Ureter (tissue), 1 donor: ENCODE measurements at places on chromosomes 12 and 14. TPM values are rescaled to one million over a fixed set of nuclear protein-coding genes. Genes with fewer than 3 reads are reported as not detected.
A peak's percentile ranks its signal among the peaks of the same experiment; 100 is the strongest.

GRCh38 chr12:98344046-98344930 is 171.1 kb upstream of the TMPO start:
- no peak for DNase-seq

- no peak for DNase-seq
Measured at GRCh38 chr14:104786091-104786586, 9.4 kb downstream of the AKT1 start.

DNA sequence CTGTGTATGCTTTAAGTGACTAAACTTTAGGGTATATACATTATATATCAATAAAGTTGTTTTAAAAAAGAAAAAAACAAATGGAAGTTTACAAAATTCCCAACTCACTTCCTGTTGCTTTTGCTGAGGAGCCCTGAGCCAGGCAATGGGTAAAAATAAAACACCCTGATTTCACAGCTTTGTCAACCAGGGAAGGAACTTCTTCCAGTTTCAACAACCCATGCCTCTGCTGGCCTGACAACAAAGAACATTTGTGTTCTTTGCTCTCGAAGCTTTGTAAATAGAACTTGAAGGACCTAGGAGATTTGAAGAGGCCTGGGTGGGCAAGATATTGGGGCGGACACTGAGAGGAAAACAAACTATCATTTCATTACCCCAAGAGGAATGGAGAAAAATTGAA is 141.2 kb upstream of the NOS1 start:
- DNase-seq = no peak

DNA sequence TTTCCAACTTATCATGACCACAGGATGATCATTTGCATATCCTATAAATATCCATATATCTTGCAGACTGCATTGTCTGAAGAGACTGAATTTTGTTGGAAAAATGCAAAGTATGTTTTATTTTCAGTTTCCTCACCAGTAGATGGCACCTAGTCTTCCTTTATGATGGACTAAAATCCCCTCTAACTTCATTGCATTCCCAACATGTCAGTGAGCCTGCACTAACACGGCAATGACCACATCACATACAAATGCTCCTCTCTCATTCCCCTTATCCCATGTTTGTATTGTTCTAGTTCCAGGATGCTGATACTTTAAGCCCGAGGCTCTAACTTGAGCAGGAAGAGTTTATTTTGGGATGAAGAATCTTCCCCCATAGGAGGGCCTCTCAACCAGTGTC is 24.7 kb upstream of the MYBPC1 start:
- DNase-seq = no peak

- no peak for DNase-seq
Measured at GRCh38 chr14:72142328-72142727, 210.1 kb downstream of the RGS6 start.

The RASAL1 gene
- total RNA-seq = 1.6 TPM

DNA sequence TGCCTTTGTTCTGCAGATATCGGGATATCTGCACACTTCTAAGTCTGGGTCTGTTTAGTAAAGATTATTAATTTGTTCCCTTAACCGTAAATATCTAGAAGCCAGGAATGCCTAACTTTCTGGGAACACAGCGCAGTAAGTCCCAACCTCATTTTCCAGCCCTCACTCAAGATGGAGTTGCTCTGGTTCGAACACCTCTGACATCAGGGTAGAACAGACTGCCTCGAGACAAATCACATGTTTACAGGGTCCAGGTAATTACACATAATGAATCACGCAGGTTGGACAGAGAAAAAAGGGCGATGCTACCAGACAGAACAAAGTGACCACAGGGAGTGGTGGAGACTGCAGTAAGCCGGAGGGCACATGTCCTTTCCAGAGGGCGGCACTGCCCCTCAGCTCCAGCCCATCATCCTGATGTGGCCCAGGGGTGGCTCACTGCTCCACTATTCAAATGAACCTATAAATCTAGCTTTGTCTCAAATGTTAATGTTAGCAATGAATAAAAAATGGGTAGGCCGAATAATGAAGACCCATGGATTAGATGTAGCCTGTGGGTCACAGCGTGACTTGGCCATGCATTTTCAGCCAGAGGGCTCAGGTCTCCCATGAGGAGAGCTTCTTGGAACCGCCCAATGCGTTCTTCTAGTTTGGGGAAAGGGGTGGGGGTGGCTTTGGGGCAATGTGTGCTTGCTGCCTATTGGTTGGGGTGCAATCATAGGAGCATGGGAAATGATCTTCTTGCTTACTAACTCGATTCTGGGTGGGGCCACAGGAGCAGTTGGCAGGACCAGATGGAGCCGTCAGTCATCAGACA is 159.0 kb upstream of the SFSWAP start:
- DNase-seq = no peak

The DHRS2 gene
- 1,842 TPM for total RNA-seq

The OR4N5 gene
- not detected for total RNA-seq

- DNase-seq = peak; percentile 56
Measured at GRCh38 chr12:127108360-127109215, 1158.4 kb upstream of the TMEM132C start.

The ART4 gene
- total RNA-seq = 1.5 TPM

DNA sequence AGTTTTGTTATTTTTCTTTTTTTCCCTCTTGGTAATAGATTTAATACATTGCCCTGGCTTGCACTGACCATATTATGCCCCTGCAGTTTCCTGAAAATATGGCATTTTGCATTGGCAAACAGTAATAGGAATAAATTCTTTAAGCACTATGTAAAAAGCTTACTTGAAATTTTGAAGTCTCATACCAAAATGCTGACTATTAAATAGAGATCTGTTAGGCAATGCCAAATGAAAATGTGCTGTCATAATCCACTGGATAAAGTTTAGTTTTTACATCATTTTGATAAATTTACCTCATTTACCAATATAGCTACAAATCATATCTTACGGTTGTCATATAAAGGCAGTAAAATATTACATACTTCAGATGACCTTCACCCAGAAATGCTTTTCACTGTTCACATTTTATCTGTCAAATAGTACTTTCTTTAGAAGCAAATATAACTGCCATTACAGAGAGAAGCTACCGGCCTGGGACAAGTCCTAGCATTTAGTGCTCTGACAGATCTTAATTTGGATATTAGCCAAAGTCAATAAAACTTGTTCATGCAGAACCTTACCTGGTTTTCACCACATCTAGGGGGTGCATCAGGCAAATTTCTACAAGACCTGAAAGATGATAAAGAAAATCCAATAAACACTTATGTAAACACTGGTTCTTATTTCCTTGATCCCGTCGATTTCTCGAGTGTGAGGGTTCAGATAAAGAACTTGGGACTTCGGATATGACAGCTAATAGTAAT is 212.9 kb downstream of the PAX9 start:
- DNase-seq = no peak

GRCh38 chr14:69207435-69208041 is 16.2 kb downstream of the EXD2 start:
- DNase-seq = no peak

The LIN7A gene
- total RNA-seq = 7.2 TPM

DNA sequence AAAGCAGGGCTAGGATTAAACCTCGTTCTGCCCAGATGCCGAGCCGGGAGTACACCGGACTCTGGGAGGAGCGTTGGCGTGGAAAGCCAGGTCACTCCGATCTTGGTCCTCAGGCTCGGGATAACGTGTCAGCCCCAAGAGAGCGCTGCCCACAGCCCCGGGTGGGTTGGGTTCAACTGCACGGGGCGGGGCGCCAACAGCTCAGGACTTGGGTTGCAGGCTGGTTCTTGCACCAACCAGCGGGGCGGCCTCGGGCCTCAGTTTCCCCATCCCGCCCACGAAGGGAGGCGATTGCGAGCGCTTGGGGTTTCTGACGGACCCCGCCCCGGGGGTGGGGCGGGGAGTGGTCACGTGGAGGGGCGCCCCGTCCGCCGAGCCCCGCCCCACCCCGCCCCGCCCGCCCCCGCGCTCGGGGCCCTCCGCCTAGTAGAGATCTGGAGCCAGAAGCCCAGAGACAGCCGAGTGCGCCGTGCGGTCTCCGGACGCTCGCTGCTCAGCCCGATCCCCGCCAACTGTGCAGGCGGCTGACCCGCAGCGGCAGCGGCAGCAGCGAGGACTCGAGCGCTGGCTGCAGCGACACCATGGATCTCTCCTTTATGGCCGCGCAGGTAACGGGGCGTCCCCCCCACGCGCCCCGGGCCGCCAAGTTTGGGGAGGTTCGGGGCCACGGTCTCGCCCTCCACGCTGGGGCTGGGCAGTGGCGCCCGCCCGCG is at the start of gene C14orf132:
TSS of gene C14orf132 (plus strand) at position 443 of the 713 bp plus-strand sequence. CDS start at position 582, 139 bp downstream.
- DNase-seq = peak; percentile 69

The GLS2 gene
- 4.5 TPM for total RNA-seq

DNA sequence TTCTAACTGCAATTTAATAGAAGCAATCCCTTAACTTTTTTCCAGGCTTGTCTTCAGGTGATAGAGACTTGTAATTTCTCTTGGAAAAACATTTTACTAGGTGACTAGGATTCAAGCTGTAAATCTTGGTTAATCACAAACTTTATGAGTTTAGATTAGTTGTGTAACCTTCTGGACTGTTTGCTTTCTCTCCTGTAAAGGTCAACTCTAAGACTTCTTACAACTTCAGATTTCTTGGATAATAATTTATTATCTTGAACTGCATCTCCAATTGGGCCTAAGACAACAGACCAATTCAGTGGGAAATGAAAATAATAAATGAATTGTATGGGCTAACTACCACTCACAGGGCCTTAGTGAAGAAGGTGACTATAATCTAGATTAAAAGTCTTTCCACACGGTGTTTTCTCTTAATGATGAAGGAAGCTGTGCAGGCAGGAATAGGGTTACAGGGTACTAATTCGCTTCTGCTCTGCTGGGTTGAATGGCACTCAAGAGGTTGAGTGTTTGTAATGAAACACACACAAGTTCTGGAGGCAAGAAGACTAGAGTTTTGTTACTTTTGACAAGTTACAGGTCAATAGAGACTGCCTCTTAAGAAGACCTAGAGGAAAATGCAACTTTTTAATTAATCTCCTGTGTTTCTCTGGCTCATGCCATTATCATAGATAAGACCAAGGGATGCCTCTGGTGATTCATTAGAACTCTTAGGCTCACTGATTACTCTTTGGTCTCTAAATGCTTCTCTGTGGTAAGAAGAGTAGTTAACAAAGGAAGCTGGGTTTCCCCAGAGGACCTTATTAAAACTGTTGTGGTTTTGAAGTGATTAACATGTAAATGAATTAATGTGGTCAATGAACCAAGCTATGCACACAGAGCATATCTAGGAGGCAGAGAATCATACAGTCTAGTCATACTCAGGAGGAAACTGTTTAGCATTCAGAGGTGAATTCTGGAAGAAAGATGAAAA is 30.0 kb upstream of the OR4E1 start:
- no peak for DNase-seq

- no peak for DNase-seq
Measured at GRCh38 chr12:27015730-27016076, 1.5 kb upstream of the TM7SF3 start.

DNA sequence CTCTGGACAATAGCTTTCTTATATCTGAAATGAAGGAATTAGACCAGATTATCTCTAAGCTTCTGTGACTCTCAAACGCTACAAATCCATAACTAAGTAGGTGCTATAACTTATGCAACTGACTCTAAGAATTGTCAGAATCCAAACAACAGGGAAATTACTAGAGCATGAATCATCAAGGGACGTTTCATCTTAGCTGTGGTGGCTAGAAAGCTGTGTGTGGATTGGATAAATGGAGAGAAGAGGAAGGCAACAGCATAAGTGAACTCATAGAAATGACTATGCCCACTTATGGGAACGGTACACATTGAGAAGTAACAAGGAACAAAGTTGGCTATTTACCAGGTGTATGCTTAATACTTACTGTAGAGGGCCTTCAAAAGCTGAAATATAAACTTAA is 96.0 kb upstream of the NEDD1 start:
- DNase-seq = no peak

GRCh38 chr14:56207626-56208292 is 89.5 kb downstream of the PELI2 start:
- DNase-seq = no peak

DNA sequence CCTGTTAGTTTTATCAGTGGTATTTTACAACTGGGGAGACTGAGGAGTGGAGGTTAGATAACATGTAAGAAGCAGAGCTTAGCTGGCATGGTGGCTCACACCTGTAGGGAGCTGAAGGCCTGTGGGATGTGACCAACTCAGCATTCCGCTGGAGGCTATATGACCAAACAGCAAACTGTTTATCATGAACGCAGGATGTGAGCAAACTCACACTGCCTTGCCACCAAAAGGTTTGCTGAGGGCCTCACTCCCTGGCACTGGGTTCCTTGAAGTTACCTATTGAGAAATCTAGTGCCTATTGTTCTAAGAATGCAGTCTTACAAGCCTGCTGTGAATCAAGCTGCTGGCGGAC is 23.4 kb downstream of the JKAMP start:
- DNase-seq = no peak

GRCh38 chr12:91370086-91370868 is 187.7 kb upstream of the DCN start:
- no peak for DNase-seq

The SDR39U1 gene
- 73.5 TPM for total RNA-seq

DNA sequence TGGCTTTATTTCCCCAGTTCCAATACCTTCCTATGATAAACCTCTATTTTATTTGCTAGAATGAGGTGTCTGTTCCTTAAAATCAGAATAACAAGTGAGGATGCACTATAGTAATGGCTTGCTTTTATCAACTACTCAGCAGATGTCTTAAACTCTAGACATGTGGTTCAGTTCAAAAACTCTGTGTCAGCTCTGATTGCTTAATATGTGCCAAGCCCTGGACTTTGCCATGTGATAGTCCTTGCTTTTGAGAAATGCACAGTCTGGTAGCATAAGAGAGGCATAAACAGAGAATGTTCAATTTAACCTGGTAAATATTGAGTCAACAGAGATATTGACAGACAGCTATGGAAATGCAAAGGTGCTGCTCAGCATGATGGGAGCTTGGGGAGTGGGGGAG is 254.8 kb downstream of the PDZRN4 start:
- DNase-seq = no peak

DNA sequence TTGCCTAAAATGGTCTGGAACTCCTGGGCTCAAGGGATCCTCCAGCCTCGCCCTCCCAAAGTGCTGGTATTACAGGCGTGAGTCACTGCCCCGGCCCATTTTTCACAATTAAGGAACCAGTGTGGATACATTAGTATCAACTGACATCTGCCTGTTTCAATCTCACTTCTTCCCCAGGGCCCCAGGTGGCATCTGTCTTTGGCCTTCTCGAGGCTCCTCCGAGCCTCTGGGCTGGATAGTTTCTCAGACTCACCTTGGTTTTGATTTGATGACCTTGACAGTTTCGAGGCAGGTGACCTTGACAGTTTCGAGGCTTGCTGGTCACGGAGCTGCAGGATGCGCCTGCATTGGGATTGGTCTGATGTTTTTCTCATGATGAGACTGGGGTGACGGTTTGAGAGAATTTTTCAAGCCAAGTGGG is 41.0 kb upstream of the NCOR2 start:
- DNase-seq = no peak

DNA sequence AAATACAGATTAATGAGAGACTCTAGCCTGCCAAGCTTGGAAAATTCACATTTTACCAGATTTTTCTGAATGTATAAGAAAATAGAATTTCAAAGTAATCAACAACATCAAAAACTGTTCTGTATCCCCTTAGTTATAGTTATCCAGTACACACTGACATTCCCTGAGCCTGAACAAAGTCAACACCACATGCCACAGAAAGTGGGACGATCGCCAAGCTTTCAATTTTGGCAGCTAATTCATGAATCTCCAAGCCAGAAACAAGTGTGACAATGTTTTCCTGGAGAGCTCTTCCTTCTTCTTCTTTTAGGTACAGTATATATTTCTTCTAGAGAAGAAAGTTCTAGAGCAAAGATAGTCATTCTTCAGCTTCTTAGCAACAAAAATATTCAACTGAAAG is 290.2 kb downstream of the PRKD1 start:
- peak; percentile 53 for DNase-seq

- DNase-seq = peak; percentile 75
Measured at GRCh38 chr14:59254146-59254910, 65.9 kb downstream of the DAAM1 start.
